ENCODE measurements at places on chromosomes 6 and 20.
A peak's percentile ranks its signal among the peaks of the same experiment; 100 is the strongest.

DNA sequence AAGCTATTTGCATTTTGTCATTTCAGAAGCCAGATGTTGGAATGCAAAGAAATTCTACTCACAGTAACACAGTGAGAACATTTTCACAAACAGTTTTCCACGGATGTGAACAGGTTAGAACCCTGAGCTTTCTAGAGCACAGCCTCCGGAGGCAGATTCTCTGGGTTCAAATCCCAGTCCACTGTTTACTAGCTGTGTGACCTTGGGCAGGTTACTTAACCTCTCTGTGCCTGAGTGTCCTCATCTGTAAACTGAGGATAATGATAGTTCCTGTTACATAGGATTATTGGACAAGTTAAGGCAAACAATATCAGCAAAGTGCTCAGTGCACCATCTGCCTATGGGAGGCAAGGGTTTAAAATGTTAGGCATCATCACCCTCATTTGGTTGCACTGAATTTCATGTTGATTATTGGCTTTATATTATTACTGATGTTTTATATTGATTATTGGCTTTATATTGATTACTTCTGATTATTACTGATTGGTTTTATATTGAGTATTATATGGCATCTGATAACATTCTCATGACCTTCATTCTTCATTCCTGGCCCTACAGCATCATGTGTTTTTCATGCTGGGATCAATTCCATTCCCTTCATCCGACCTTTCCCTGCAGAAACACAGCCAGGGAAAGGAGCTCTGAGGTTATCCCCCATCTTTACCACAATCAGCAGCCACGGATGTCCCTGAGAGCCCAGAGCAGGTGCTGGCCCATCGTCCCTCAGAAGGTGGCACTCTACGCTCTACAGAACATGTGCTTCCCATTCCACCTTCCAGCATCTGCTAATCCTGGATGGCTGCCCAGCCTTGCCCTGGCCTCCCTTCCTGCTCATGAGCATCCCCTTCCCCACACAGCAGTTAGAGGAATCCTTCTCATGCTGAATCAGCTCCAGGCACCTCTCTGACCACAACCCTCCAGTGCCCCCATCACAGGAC, 283.1 kb downstream of the PREX1 start:
- DNase-seq = no peak

DNA sequence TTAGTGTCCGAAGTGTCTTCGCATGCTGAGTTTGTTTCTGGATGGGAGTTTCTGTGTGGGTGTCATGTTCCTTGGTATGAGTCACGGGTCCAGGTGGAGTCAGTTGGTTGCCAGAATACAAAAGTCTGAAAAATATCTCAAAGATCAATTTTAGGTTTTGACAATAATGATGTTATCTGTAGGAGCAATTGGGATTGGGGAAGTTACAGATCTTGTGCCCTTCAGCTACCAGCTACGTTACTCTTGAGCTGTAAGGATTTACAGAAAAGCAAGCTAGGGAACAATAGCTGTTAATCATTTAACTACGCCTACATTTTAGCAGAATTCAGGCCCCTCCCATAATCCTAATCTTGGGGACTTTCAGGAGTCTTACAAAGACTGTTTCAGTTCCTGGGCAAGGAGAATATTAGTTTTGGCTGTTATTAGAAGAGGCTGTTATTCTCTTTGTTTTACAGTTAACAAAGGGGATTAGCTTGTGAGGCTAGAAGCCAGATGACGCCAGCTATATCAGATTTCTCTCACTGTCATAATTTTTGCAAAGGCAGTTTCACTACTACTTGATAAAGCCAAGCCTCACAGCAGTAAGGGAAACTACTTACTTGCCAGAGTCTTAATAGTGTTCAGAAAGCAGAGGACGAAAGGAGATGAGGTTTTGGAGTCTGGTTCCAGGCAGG, 15.4 kb upstream of the SLC22A16 start:
- DNase-seq = no peak

DNA sequence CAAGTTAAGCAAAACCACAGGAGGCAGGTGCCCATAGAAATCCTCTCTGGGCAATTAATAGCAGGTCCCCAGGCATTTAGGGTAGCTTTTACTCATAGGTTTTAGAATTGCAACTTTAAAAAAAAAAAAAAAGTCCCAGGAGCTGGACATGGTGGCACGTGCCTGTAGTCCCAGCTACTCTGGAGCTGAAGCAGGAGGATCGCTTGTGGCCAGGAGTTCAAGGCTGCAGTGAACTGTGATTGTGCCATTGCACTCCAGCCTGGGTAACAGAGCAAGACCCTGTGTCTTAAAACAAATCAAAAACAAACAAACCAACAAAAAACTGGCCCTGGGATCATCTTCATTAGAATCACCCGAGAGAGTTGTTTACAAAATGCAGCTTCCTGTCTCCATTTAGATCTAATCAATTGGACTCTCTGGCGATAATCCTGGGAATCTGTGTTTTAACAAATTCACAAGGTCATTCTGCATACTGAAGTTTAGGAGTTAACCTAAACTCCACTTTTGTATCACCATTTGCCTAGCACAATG, 131.8 kb upstream of the AKAP12 start:
- DNase-seq = no peak

DNA sequence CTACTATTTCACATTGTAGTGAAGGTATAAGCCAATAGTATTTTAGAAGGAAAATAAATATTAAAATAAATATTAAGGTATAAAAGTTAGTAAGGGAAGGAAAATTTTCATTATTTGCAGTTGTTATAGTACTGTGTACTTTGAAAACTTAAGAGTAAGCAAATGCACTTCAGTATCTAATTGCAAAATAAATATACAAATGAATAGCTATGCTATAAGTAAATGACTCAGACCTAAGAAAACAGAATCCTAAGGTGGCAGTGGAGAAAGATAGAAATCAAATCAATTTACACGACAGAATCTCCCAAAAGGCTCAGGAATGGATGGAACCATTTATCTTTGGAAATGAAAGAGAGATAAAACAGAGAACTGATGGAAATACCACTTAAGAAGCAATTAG, 24.7 kb upstream of the UBR2 start:
- no peak for DNase-seq

GRCh38 chr20:55579802-55580201, 425.5 kb downstream of the CBLN4 start:
- no peak for DNase-seq

GRCh38 chr6:38554700-38555413, 84.9 kb downstream of the BTBD9 start:
- DNase-seq = no peak

DNA sequence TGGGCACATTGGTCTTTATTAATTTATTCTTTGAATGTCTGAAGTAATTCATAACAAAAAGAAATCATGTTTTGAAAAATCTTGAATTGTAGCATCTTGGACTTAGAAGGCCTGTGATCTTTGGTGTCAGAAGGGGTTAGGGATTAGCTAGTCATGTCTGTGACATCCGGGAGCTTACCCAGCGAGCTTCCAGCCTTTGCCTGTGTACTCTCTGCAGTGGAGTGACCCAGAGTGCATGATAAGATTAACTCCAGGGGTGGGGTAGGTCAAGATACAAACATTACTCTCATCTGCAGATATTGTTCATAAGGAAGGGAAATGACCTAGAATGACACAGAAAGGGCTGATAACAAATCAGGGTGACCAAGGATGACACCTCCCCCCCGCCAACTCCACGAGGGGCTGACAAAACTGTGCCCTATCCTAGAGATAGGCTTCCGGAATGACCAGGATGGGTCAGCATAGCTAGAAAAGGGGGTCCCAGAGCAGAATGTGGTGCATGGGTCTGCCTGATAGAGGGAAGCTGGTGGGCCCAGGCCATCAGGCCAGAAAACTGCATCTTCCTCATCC, 56.6 kb upstream of the BLCAP start:
- no peak for DNase-seq

GRCh38 chr6:125258651-125259353, 43.0 kb downstream of the HDDC2 start:
- DNase-seq = no peak

- DNase-seq = no peak
Observed at GRCh38 chr6:36362551-36363370, 24.7 kb downstream of the ETV7 start.

- DNase-seq = no peak
Observed at GRCh38 chr20:36967636-36968035, 16.1 kb upstream of the SAMHD1 start.

GRCh38 chr6:124987291-124987690, 25.1 kb downstream of the RNF217 start:
- no peak for DNase-seq

- DNase-seq = peak; percentile 63
Observed at GRCh38 chr20:50519036-50519762, 9.0 kb downstream of the PTPN1 start.

DNA sequence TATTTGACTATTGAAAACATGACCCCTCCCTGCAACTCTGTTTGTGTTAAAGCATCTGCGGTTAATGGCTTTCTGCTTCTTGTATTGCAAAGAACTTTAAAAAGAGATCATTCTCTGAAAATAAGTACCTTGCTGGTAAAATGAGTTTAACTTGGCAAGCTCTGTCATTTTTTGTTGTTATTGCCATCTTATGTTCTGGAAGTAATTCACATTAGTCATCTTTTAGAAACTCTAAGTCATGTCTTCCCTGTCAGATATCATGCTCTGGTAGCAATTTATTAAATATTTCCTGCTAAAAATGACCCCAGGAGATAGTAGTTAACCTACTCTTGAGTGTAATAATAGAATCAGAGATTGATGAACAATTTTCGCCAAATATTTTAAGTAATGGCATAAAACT, 890.6 kb downstream of the KIF16B start:
- DNase-seq = no peak

- no peak for DNase-seq
Observed at GRCh38 chr6:121540210-121540609, 104.8 kb downstream of the GJA1 start.

- no peak for DNase-seq
Observed at GRCh38 chr6:18471232-18471964, 84.2 kb downstream of the RNF144B start.

DNA sequence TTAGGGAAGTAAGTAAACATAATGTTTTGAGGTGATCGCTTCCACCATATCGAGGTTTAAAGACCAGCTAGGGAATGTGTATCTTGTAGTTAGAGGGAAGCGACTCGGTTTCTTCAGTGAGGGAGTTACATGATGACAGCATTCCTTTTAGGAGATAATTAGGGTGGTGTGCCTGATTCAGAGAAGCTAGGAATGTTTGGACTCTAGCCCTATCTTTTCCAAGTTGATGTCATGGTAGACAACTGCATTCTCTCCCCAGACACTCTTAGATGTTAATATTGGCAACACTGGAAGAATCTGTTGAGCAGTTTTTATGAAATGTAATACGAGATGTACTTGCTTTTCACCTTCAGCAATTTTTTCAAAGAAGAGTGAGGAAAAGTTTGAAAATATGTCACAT, 12.9 kb upstream of the HIVEP1 start:
- no peak for DNase-seq

DNA sequence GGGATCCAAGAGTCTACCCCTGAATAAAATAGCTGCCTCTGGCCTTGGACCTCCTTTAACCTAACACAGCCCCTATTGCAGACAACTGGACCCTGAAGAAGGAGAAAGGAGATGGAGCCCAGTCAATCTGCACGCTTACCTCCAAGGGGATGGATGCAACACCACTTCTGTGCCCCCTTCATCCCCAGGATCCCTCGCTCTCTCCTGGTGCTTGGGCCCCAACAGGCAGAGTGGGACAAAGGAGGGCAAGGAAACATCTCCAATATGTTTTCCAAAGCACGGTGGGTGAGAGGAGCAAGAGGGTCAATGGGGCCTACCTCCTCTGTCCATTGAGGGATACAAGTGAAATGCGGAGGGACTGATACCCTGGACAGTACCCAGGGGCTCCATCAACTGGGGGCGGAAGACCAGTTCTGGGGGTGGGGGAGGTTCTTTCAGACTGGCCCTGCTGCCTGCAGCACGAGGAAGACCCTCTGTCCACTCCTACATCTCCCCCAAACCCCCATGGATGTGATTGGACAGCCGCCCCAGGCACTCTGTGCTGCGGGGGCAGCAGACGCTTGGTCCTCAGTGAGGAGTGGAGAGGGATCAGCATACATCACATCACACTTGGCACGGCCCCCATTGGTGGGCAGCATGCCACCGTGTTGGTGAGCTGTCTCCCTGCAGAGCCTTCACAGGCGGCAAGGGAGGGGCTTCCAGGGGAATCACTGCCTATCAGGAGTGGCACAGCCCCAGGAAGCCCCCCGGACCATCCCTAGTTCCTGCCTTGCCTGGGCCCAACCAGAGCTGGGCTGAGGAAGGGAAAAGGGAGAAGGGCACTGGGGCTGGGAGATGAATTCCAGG, 70.6 kb downstream of the MRPL14 start:
- no peak for DNase-seq

- DNase-seq = no peak
Observed at GRCh38 chr6:143591441-143591840, 79.9 kb upstream of the FUCA2 start.
